ENCODE measurements at places on chromosomes 12 and 14.

DNA sequence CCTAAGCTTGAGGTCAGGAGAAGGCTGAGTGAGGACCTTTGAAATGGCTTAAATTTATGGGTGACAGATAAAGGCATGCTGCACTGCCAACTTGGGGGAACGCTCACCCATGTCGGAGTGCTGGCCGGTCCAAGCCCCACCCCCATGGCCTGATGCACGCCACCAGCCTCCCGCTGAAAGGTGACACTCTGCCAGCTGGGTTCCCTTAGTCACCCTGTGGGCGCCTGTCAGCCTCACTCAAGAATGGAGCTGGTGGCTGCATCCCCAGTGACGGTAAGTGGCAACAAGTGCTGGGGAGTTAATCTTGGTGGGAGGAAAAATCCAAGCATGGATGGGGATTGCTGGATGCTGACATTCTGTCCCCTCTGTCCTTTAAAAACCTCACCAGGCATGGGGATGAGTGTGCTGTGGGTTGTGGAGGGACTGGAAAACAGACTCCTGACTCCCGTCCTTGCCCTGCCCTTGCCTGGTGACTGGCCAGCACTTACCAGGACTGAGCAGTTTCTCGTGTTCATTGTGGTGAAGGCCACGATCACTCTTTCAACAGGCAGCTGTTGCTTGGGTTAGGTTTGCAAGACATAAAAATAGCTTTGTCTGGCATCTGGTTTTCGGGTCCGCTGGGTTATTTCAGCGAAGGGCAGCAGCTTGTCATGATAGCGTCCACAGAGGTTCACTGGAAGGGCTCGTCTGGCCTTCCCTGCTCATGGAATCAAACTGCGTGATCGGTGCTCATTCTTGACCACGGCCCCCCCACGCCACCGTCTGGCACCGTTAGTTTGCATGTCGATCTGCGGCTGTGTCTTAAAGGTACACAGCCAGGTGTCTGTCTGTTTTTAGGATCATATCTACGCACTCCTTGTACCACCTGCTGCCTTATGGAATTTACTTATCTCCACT is 15.0 kb downstream of the ACACB start:
- no peak for DNase-seq

GRCh38 chr12:42469355-42470175 is 120.0 kb downstream of the PRICKLE1 start:
- no peak for DNase-seq

DNA sequence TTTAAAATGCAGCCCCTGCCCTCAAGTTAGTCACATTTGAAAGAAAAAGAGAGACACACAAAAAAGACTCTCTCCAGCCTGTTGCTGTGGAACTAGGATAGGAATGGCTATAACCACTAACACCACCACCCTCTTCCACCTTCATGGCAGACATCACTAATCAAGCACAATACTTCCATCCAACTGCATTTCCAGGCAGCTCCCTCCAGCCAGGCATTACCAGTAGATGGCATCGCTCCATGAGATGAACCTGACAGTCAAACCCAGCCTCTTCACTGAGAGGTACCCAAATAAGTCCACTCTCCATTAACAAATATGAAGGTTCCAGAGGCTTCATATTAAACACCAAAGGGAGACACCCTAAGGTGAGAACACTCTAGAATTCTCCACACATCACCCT is 24.4 kb downstream of the SLC8B1 start:
- peak; percentile 20 for DNase-seq

DNA sequence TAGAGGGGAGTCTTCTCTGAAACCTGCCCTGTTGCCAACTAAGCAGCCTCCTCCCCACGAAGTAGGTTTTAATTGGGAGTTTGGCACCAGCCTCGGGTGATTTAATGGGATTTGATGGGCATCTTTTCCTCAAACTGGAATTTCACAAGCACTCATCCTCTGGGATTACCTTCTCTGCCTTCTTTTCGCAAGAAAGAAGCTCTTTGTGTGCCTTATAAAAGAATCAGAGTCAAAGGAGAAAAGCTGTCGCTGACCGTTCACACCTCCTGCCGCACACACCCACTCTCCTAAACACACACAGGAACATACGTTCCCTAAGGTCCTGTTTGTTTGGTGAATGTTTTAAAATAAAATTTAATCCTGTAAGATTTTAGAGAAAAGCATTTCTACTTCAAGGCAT is 84.0 kb downstream of the PRMT8 start:
- no peak for DNase-seq

DNA sequence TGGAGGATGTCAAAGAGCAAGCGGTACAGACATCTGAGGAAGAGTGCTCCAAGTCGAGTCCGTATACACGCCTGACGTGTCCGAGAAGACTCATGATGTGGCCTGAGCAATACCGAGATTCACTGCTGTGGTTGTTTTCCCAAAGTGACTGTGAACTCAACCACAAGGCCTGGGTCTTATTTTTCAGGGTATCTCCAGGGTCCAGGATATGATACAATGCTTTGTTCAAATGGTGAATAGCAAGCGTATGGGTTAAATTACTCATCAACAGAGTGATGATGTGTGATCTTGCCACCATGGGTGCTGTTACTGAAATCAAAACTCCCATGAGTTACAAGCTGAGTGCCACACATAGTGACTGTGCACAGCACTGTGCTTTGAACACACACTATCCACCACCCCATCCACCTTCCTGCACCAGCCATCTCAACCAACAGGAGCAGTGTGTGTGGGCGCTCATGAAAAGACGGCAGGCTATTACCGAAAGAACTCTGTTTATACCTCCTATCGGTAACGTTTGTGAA is 109.6 kb downstream of the BCAT1 start:
- DNase-seq = peak; percentile 4

DNA sequence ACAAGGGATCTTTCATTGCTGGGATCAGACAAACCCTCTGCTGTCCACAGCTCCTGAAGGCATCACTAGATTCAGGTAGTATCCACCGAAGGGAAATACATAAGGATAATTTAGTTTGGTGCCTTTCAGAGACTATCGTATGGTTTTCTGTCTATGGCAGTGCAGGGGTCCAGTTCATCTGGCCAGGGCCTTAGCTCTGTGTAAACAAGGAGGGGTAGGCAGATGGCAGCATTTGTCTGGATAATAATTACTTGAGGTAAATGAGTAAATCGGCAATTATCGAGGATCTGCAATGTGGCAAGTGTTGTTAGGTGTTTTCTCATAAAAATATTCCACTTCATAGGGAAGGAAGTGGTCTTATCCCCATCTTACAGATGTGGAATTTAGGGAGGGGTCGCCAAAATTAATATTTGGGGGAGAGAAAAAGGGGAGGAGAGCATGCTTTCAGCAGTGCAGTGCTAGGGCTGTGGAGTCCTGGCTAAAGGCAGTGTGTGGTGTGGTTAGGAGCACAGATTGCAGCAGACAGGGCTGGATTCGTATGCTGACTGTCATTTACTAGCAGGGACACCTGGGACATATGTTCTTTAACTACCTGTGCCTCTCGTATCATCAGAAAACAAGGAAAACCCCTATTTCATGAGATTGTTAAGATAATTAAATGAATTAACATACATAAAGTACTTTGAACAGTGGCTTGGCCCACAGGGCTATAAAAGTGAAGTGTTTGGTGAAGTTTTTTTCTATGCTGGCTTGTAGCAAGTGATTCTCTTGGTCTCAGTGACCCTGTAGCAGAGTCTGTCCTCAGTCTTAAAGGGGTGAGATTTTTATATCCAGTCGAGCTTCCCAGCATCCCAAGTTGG is 27.1 kb downstream of the RASSF8 start:
- no peak for DNase-seq

- no peak for DNase-seq
Measured at GRCh38 chr12:4700621-4701026, 19.6 kb upstream of the GALNT8 start.

GRCh38 chr14:38127784-38128183 is 79.9 kb upstream of the SSTR1 start:
- no peak for DNase-seq

DNA sequence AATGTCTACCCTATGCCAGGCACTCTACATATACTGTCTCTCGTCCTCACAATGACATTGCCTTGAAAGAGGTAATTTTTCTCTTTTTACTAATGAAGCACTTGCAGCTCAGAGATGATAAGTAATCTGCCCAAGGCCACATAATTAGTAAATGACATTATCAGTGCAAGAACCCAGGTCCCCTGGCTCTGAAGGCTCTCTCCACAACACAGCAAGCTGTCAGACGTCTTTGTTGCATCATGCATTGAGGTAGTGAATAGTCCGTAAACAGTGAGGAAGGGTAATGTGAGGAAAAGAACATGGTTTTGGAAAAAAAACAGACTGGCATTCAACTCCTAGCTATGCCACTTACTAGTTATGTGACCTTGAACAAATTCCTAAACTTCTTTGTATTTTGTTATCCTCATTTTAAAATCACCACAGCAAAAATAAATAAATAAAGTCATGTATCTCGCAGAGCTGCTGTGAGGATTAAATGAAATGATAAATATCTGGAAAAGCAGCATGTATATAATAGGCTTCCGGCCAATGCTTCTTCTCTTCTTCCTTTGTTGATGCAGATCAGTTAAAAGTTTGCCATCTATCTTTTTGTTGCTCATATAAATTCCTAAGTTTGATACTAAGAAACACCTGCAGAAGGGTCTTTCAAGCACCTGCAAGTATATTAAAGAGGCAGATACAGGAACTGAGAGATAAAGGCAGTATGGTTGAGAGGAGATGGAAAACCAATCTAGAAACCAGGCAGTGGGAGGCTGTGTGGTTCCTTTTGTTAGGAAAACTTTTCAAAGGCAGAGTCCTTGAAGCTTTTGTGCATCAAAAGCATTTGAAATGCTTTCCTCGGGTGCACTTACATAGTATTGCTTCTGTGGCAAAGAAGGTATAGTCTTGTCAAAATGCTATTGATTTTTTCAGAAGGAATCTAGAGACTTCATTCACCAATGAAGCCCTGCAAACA is 82.8 kb downstream of the BTG1 start:
- no peak for DNase-seq

- no peak for DNase-seq
Measured at GRCh38 chr14:85528897-85529631, 880 bp upstream of the FLRT2 start.

DNA sequence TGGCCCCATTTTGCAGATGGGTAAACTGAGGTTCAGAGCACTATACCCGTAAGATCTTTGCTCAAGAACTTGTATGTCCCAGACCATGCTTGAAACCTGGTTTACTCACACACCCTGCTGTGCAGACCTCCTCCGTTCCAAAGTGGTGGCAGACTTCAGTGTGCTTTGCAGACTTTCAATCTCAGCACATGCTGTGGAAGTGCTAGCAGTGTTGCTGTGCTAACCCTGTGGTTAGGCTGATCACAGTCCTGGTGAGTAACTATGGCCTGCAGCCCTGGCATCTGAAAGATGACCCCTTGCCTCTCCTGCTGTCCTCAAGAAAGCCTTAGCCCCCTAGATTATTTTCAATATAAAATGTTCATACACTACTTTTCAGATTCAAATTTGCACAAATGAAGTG is 450.6 kb downstream of the DPF3 start:
- no peak for DNase-seq

GRCh38 chr14:91482263-91483013 is 27.7 kb downstream of the PPP4R3A start:
- DNase-seq = no peak

DNA sequence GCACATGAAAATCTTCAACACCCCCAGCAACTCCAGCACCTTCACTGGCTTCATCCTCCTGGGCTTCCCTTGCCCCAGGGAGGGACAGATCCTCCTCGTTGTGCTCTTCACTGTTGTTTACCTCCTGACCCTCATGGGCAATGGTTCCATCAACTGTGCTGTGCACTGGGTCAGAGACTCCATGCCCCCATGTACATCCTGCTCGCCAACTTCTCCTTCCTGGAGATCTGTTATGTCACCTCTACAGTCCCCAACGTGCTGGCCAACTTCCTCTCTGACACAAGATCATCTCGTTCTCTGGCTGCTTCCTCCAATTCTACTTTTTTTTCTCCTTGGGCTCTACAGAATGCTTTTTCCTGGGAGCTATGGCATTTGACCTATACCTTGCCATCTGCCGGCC is 11.5 kb upstream of the OR11G2 start:
- DNase-seq = no peak

DNA sequence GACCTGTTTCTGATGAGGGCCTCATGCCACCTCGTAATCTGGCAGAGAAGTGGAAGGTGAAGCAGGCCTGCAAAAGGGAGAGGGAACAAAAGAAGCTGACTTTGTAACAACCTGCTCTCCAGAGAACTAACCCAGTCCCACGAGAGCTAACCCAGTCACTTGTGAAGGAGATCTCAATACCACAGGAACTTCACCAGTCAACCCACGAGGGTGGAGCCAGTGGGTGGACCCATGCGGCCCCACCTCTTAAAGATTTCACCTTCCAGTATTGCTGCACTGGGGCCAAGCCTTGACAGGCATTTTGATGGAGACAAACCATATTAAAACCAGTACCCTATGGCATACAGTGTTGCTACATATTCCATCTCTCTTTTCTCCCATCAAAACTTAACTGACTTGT is 55.1 kb downstream of the SERPINA10 start:
- DNase-seq = no peak

DNA sequence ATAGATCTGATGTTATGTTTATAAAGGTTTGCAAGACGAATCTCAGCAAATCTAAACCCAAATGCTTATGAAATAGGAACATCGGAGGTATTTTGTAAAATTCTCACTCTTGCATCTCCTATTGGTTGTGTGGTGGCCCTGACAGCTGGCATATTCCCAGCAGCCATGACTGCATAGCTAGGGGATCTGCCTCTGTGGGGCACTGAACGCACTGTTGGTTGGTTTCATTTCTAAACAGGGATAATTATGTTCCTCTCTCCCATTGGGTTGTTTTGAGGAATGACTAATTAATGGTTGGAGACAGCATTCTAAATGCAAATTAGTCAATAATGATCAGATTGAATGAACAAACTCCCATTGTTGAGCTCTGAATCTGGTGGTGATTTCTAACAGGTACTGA is 2.7 kb upstream of the BEST3 start:
- DNase-seq = no peak

DNA sequence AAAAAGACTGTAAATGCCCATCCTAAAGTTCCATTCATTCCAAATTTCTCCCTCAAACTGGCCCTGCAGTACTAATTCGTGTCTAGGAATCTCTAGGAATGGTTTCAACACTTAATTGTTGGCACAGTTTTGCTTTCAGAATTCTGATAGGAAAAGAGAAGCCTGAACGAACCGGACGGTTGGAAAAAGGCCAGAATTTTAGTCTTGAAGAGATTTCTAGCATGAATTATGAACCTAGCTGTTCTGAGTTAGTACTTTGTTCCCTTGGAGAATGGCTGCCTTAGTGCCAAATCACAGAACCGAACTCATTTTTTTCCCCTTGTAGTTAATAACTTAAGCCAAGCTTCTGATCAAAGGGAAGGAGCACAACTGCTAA is 262.6 kb downstream of the ADAMTS20 start:
- no peak for DNase-seq

DNA sequence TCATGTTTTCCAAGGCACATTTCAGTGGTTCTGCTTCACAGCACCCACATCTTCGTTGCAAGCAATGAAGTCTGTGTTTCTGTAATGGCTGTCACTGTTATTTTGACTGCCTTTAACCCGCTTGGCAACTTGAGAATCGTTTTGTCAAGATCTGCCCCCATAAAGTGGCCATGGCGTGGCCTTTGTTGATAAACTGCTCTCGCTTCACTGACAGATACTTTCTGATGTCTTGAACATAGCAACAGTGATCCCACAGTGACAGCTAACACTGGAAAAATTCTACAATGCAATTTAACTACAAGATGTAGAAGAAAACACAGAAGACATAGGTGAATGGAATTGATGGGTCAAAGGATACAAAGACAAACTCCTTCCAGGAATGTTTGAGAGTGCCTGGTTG is 184.2 kb downstream of the KLHL28 start:
- no peak for DNase-seq
